ENCODE measurements at places on chromosomes 1 and 21. TPM values are rescaled to one million over a fixed set of nuclear protein-coding genes. Genes with fewer than 3 reads are reported as not detected.
A peak's percentile ranks its signal among the peaks of the same experiment; 100 is the strongest.

- no peak for DNase-seq
These were observed 904 bp upstream of the RPL22 start for GRCh38 chr1:6200188-6200809.

Gene ATP1A2
- 0.27 TPM for total RNA-seq

DNA sequence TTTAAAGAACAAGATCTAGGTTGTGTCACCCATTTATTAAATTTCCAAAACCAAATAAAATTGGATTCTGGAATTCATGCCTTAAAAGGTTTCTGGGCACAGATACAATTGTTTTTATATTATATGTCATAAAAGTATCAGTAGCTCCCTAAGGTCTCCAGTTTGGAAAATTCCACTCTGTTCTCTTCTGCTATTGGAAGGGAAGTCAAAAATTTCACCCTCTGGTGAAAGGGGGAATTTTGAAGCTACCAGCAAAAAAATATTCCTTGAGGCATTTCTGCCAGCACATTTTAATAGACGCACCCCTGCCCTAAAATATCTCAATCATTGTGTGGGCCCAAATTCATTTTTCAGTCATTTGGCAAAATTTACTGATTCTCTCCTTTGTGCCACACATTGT lies 285.7 kb upstream of the SGIP1 start:
- no peak for DNase-seq

DNA sequence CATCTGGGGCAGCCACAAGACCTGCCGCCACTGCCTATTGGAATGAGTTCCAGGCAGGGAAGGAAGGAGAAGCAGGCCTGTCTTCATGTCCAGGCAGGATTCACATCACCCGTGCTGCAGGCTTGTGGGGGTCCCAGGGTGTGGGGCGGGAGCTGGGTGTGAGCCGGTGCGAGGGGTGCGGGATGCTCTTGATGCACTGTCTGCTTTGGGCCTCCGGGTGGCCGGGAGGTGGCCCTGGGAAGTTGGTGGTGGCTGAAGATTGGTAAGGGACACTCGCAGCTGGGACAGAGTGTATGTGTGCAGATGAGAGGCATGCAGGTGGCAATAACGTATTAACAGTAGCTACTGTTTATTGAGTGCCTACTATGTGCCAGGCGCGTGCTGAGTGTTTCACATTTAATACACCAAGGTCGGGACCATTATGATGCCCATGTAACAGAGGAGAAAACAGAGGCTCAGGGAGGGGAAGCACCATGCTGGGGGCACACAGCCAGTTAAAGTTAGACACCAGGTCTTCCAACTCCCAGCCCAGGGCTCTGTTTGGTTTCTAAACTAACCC lies 3.3 kb downstream of the CROCC start:
- DNase-seq, result no peak

GRCh38 chr1:202531472-202531811 lies 178.8 kb downstream of the SYT2 start:
- no peak for DNase-seq

GRCh38 chr21:32413697-32414578 lies 1.4 kb downstream of the EVA1C start:
- DNase-seq, result peak; percentile 88

Data from fibroblast of the aortic adventitia (primary cell).